ENCODE measurements at places on chromosomes 11 and 22.

- H3K4me1 ChIP-seq, result no peaks in the 10 kb centered on the region
- H3K36me3 ChIP-seq, result no peaks in the 10 kb centered on the region
- H3K27me3 ChIP-seq, result no peaks in the 10 kb centered on the region
- no peak overlapping the region for H3K4me3 ChIP-seq
- no peak overlapping the region for H3K27ac ChIP-seq
Measured at GRCh38 chr11:40183073-40184064, 1276.1 kb downstream of the LRRC4C start.

DNA sequence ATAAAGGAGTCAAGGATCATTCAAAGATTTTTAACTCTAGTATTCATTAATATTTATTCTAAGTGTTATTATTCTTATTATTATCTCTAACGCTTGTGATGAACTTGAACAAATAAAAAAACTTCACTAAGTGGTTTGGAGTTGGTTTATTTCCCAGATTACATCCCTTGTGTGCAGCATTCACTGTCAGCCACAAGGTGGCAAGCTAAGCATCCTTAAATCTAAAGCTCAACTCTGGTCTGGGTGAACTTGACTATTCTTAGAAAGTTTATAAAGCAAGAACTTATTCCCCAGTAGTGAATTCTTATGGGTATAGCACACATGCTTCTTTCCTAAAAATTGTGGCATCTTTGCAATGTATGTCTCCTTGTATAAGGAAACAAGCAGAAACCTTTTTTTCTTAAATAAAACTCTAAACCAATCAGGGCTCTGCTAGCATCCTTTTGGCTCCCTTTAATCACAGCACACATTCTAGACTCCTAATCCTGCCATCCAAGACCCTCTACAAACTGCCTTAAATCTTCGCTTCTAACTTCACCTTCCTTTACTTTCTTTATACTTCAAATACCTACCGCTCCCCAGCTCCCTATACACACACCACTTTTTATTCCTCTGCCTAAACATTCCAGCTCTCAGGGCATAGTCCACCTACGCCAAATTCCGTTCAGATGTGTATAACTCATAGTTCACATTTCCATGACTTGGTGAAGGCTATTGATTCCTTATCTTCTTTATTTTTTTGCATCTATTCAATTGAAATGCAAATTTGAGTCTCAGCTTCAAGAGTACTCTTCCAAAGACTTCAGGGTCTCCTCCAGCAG is 1068.8 kb downstream of the DLG2 start:
- no peaks in the 10 kb centered on the region for H3K27me3 ChIP-seq
- H3K27ac ChIP-seq, result no peak overlapping the region
- DNase-seq, result no peak
- no peaks in the 10 kb centered on the region for H3K36me3 ChIP-seq

DNA sequence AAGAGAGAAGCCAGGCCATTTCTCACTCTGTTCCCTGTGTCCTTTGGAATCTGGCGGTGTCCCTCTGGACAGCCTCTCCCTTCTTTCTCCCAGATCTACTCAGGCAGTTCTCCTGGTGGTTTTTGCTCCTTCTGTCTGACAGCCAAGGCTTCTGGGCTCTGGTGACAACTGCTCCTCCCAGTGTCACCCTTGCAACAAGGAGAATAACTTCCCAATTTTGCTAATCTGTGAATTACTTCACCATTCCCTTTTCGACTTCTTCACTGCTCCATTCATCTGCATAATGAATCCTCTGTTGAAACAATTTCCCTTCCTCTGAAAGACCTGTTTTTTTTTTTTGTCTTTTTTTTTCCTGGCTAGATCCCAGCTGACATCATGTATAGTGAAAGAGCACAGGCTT is 56.3 kb upstream of the PDE3B start:
- DNase-seq, result no peak
- no peaks in the 10 kb centered on the region for H3K36me3 ChIP-seq
- H3K27ac ChIP-seq, result peak overlapping the region; percentile 90
- H3K27me3 ChIP-seq, result no peaks in the 10 kb centered on the region

GRCh38 chr22:22386602-22387385 is 121.7 kb downstream of the ZNF280B start:
- no peak overlapping the region for H3K27ac ChIP-seq
- H3K27me3 ChIP-seq, result peaks cover 97% of the 10 kb centered on the region
- no peaks in the 10 kb centered on the region for H3K36me3 ChIP-seq
- H3K4me3 ChIP-seq, result no peak overlapping the region

- H3K27ac ChIP-seq, result peak overlapping the region; percentile 54
- peaks cover 4% of the 10 kb centered on the region for H3K36me3 ChIP-seq
- DNase-seq, result no peak
- H3K27me3 ChIP-seq, result no peaks in the 10 kb centered on the region
- H3K4me3 ChIP-seq, result peak overlapping the region; percentile 85
- H3K4me1 ChIP-seq, result peaks cover 34% of the 10 kb centered on the region
Measured at GRCh38 chr22:37196539-37197450, 8.7 kb upstream of the C1QTNF6 start.

DNA sequence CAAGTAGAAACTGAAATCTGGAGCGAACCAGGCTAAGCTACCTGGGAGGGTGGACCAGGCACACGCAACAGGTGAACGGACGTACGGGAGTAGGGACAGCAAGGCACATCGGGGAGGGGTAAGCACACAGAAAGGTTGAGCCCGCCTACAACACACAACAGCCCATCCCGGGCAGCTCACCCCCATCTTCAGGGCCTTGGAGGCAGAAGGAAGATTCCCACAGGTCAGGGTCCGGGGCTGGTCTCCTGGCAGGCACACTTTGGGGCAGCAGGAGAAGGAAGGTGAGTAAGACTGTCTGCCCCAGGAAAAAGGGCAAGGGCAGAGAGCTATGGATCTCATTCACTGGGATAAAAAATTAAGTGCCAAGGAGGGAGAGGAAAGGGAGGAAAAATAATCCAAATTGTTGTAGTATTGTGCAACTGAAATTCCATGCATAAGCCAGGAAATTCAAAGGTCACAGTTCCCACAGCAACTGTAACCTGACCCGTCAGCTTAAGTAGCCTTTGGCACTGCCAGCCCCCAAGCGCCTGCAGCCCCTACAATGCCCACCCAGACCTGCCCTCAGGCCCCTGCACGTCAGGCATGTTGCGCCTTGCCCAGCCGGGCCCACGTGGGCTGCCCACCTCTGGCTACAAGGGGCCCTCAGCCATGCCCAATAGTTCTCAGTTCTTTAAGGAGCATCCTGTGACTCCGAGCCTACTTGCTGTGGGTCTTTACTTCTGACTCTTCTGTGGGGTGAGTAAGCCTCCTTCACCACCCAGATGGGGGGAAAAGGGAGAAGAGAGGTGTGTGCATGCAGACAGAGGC is 51.8 kb downstream of the MICAL3 start:
- no peak overlapping the region for H3K27ac ChIP-seq
- H3K27me3 ChIP-seq, result no peaks in the 10 kb centered on the region
- peaks cover 17% of the 10 kb centered on the region for H3K36me3 ChIP-seq
- peaks cover 15% of the 10 kb centered on the region for H3K4me1 ChIP-seq
- H3K4me3 ChIP-seq, result no peak overlapping the region

- no peaks in the 10 kb centered on the region for H3K36me3 ChIP-seq
- no peak overlapping the region for H3K4me3 ChIP-seq
- H3K4me1 ChIP-seq, result no peaks in the 10 kb centered on the region
- no peaks in the 10 kb centered on the region for H3K27me3 ChIP-seq
- DNase-seq, result no peak
Measured at GRCh38 chr11:47442514-47442913, 6.4 kb downstream of the RAPSN start.

GRCh38 chr11:128095466-128095981 is 491.8 kb downstream of the ETS1 start:
- H3K4me3 ChIP-seq, result no peak overlapping the region
- H3K27me3 ChIP-seq, result peaks cover 7% of the 10 kb centered on the region
- no peaks in the 10 kb centered on the region for H3K36me3 ChIP-seq
- DNase-seq, result no peak
- peaks cover 3% of the 10 kb centered on the region for H3K4me1 ChIP-seq
- no peak overlapping the region for H3K27ac ChIP-seq

DNA sequence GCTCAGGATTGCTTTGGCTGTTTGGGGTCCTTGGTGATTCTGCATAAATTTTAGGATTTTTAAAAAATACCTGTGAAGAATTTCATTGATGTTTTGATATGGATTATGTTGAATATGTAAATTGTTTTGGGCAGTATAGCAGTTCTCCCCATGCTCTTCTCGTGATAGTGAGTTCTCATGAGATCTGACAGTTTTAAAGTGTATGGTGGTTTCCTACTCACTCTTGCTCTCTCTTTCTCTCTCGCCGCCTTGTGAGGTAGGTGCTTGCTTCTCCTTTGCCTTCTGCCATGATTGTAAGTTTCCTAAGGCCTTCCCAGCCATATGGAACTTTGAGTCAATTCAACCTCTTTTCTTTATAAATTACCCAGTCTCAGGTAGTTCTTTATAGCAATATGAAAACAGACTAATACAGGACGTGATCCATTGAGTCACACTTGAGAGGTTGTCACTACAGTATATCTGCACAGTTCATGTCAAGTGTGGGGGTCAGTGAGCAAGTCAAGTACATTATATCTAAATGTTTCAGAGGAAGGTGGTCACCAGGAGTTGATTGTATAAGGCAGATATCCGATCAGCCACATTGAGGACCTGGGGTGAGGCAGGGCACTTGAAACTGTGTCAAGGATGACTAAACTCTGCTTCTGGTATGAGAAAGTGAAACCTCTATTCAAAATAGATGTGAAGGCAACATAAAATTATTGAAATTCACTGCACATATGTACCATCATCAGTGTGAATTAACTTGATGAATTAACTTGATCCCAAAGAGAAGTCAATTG is 70.7 kb upstream of the CCDC179 start:
- no peaks in the 10 kb centered on the region for H3K27me3 ChIP-seq
- H3K36me3 ChIP-seq, result no peaks in the 10 kb centered on the region
- no peak overlapping the region for H3K27ac ChIP-seq
- DNase-seq, result no peak
- H3K4me1 ChIP-seq, result no peaks in the 10 kb centered on the region

- H3K4me3 ChIP-seq, result no peak overlapping the region
- H3K27ac ChIP-seq, result no peak overlapping the region
- no peaks in the 10 kb centered on the region for H3K36me3 ChIP-seq
- H3K27me3 ChIP-seq, result peaks cover 29% of the 10 kb centered on the region
- DNase-seq, result no peak
Measured at GRCh38 chr11:2651826-2652271, 47.9 kb downstream of the KCNQ1OT1 start.

- no peak for DNase-seq
- H3K27me3 ChIP-seq, result peaks cover 43% of the 10 kb centered on the region
- H3K36me3 ChIP-seq, result no peaks in the 10 kb centered on the region
Measured at GRCh38 chr22:48530666-48531065, 1297.0 kb downstream of the BRD1 start.

- no peaks in the 10 kb centered on the region for H3K27me3 ChIP-seq
- peak overlapping the region; percentile 97 for H3K27ac ChIP-seq
- H3K4me3 ChIP-seq, result peak overlapping the region; percentile 79
- no peak for DNase-seq
Measured at GRCh38 chr11:128625326-128625725, 38.0 kb upstream of the ETS1 start.

- no peak overlapping the region for H3K4me3 ChIP-seq
- H3K36me3 ChIP-seq, result no peaks in the 10 kb centered on the region
- peaks cover 59% of the 10 kb centered on the region for H3K27me3 ChIP-seq
Measured at GRCh38 chr11:126149759-126150625, 61.5 kb downstream of the RPUSD4 start.

GRCh38 chr11:1879941-1880720 is 11.6 kb downstream of the PRR33 start:
- H3K4me1 ChIP-seq, result peaks cover 21% of the 10 kb centered on the region
- DNase-seq, result no peak
- H3K27me3 ChIP-seq, result no peaks in the 10 kb centered on the region
- H3K4me3 ChIP-seq, result no peak overlapping the region

GRCh38 chr11:8717876-8718753 is 35.5 kb downstream of the RPL27A start:
- peaks cover 75% of the 10 kb centered on the region for H3K27me3 ChIP-seq
- no peak for DNase-seq
- H3K4me3 ChIP-seq, result no peak overlapping the region
- no peaks in the 10 kb centered on the region for H3K36me3 ChIP-seq
- H3K27ac ChIP-seq, result no peak overlapping the region
- H3K4me1 ChIP-seq, result no peaks in the 10 kb centered on the region

DNA sequence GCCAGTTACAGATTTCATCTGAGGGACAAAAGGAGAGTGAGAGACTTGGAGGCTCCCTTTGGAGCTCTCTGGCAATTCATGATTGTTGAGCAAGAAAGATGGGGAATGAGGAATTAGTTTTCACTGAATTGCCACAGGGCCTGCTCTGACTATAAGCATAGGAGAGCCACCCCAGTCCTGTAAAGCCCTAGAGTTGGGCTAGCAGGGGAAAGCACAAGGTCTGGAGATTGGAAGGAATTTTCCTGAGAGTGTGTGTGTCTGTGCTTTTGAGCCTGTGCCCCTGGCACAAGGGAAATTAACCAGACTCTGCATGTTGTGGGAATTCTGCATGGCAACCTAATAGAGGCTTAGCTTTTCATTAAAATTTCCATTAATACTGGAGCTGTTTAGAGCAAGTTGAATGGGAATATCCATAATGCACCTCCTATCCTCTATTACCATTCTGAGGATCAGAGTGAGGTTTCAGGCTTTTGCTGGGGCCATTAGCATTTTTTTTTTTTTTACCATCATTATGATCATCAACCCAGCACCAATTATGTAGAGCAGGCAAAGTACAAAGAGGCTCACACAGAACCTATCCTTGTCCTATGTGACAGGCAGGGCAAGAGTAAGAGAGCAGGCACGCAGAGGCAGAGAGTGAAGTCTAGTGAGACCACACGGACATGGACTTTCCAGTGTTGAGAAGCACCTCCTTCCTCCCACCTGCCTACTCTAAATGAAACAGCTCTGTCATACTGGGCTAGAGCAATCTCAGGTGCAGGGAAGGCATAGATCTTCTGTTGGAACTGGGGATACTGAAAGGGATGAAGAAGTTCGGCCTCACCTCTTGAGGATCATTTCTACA is 308.5 kb downstream of the ST3GAL4 start:
- H3K4me1 ChIP-seq, result no peaks in the 10 kb centered on the region
- H3K36me3 ChIP-seq, result no peaks in the 10 kb centered on the region
- DNase-seq, result no peak
- H3K27me3 ChIP-seq, result peaks cover 16% of the 10 kb centered on the region
- H3K27ac ChIP-seq, result no peak overlapping the region

DNA sequence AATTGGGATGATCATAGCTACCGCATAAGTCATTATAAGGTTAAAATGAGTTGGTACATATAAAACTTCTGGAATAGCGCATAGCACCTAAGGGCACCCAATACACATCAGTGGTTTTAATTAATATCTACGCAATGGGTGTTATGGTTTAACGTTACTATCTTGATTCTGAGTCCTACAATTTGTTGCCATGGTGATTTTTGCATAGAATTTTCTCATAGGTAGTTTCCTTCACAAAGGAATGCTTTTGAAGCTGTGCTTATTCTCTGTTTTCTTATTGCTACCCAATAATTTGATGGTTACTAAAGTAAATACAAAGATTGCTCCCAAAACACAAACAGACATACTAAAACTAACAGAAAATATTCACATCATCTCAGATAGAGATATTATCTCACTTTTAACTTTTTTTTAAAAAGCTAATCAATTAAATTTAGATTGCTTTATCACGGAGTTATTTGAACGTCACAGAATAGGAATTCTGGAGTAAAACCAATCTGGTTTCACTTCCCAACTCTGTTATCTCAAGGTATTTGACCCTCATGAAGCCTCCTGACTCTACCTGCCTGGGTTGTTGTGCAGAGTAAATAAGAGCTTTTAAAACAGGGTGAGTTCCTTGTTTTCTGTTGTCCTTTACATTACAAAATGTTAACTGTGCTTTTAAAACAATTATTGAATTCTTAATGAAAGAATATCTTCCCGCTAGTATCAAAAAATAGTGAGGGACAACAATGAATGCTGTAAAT is 635.5 kb upstream of the CCDC90B start:
- no peaks in the 10 kb centered on the region for H3K4me1 ChIP-seq
- no peak for DNase-seq
- H3K4me3 ChIP-seq, result no peak overlapping the region
- H3K36me3 ChIP-seq, result no peaks in the 10 kb centered on the region

GRCh38 chr22:50078761-50079160 is 6.5 kb downstream of the MLC1 start:
- no peaks in the 10 kb centered on the region for H3K4me1 ChIP-seq
- no peak for DNase-seq
